ENCODE measurements at places on chromosomes 12 and 14.

- no peak for DNase-seq
Observed at GRCh38 chr14:36105401-36105800, 71.1 kb downstream of the PTCSC3 start.

- no peak for DNase-seq
Observed at GRCh38 chr14:101739446-101740141, 21.9 kb upstream of the PPP2R5C start.

GRCh38 chr12:9971181-9971580 is at the start of gene CLEC12A:
Gene CLEC12A (plus strand): TSS chr12:9971409. CDS start chr12:9971597, 188 bp downstream.
- DNase-seq, result no peak

DNA sequence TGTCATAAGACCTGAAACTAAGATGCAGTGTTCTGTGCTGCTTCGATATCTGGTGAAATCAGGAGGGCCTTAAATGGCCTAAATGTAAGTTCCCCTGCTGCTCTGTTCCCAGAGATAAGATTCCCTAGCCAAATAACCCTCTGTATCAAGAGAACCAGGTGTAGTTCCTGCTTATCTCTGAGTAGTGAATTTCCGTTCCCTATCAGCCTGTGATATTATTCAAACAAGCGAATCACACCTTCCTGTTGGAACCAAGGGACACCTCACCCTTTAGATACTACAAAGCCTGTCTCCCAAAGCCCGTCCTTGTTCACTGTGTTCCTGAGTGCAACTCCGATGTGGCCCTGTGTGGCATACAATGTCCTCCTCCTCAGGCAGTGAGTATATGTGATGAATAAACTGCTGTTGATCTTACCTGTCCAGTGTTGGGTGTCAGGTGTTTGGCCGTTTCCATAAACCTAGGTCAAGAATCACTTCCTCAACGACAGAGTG is 52.2 kb upstream of the COCH start:
- no peak for DNase-seq

GRCh38 chr12:29253906-29254625 is 105.0 kb downstream of the FAR2 start:
- DNase-seq, result no peak

Measured in NK-92 treated with Interleukin-12 subunit alpha and Interleukin-12 subunit beta, amount 100 ng/mL, for 24 hours (cell line).